ENCODE measurements at places on chromosomes 13 and 19.

- no peak for DNase-seq
Measured at GRCh38 chr13:32245555-32245954, 69.6 kb downstream of the ZAR1L start.

GRCh38 chr13:20058476-20058875, 99.9 kb downstream of the ZMYM2 start:
- DNase-seq, result no peak

GRCh38 chr13:39397226-39397895, 205.6 kb downstream of the LHFPL6 start:
- no peak for DNase-seq

GRCh38 chr19:33514885-33515551, 6.6 kb downstream of the PEPD start:
- DNase-seq, result no peak

DNA sequence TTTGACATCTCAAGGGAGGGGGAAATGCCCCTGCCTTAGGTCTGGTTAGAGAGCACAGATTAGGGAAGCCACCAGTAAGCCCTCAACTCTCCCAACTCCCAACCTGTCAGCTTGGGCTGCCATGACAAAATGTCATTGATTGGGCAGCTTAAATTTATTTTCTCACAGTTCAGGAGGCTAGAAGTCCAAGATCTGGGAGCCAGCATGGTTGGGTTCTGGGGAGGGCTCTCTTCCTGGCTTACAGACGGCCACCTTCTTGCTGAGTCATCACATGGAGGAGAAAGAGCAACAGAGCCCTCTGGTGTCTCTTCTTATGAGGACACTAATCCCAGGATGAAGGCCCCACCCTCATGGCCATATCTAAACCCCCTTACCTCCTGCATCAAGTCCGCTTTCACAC, 24.2 kb downstream of the C19orf12 start:
- no peak for DNase-seq

DNA sequence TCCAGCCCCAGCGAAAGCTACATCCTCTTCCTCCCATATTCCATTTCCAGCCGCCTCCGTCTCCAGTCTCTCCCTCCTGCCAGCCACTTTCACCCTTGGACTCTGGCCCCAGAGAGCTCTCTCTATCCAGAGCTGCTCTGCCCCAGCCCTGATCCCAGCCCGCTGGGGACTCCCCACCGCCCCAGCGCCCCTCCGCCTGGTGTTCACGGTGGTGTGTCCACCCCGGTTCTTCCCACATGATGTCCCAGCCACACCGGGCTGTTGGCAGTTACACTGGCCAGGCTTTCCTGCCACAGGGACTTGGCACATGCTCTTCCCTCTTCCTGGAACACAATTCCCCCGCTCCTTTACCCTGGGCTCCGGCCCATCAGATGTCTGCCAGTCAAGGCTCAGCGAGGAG, 11.3 kb upstream of the EMC10 start:
- DNase-seq, result no peak

- DNase-seq, result no peak
Measured at GRCh38 chr13:45828256-45828968, 23.1 kb downstream of the SIAH3 start.

DNA sequence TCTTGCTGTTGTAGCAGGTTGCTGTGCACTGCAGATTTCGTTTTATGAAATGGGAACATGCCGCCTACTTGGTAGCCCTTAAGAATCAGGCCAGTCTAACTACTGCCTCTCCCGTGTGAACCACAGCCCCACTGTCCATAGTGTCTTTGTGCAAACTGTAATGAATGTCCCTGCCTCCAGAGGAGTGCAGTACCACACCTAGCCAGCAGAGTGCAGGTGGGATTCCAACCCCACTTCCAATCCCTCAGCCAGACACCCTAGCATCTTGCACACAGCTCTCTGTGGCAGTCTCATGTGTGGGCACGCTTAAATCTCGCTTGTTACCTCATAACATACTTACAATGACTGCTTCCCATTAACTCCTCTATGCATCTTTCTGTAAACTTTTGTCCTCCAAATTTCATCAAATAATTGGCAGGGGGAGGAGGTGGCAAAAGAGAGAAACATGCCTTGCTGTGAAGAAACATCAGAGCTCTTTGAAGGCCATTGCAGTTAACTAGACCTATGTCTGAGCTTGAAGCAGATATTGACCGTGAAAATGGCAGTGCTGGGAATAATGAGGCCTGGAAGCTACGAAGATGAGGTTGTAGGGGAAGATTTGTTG, 47.2 kb downstream of the ZAR1L start:
- DNase-seq, result peak; percentile 57

- no peak for DNase-seq
Measured at GRCh38 chr13:113499936-113500335, 9.4 kb upstream of the DCUN1D2 start.

GRCh38 chr13:33109271-33109697, 93.1 kb downstream of the KL start:
- no peak for DNase-seq

GRCh38 chr13:101308247-101309013, 107.9 kb downstream of the NALCN start:
- DNase-seq, result no peak

DNA sequence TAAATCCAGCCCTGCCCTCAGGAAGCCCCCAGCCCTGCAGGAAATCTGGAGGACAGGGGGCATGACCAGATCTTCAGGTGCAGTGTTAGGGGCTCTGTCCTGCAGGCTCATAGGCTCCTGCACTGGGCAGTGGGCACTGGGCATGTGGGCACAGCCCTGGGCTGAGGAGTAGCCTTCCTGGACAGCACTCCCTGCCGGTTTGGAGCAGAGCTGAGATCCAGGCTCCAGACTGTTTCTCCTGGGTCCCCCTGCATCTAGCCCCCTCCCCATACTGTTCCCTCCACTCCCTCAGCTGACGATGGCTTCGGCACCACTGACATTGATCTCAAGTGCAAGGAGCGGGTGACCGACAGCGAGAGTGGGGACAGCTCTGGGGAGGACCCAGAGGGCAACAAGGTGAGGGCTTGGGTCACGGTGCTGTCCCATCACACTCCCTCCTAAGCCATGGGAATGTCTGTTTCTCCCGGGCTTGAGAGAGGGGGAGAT, 12.3 kb upstream of the PRR19 start:
- DNase-seq, result no peak

DNA sequence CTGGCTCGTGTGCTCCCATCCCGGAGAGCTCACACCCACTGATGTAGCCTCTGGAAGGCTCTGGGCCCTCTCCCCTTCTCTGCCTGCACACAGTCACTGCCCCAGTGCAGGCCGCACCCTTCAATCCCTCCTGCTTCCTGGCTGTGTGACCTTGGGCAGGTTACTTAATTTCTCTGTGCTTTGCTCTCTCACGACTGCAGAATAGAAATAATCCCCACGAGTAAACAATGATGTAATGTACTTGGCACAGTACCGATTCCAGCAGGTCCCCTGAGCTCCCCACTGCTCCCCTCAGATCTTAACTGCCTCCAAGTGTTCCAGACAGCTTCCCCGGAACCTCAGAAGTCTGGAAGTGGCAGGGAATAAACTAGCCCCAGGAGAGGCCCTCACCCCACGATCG, 16.1 kb downstream of the LIG1 start:
- DNase-seq, result no peak

DNA sequence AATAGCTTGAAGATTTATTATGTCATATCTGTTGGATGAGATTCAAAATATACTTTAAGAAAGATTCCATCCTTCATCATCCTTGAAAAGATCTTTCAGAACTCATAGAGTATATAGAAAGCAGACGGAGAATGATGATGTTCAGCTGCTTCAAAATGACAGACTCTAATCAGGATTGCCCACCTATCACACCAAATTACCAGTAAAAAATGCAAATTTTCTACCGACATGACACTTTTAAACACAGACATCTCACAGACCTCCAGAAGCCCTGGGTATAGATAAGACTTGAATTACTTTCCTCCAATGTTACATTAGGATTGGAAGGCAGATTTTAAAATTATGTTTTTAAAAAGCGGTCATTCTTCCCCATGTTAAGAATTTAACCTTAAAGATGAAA, 235.5 kb downstream of the GPC6 start:
- no peak for DNase-seq

GRCh38 chr19:8609279-8610040, 1.1 kb downstream of the ADAMTS10 start:
- peak; percentile 70 for DNase-seq

GRCh38 chr19:49057636-49058234, at the start of gene CGB7:
Gene CGB7, minus strand, starts transcription at chr19:49057749. Its CDS starts 2,374 bp downstream, at chr19:49055375.
- peak; percentile 70 for DNase-seq

DNA sequence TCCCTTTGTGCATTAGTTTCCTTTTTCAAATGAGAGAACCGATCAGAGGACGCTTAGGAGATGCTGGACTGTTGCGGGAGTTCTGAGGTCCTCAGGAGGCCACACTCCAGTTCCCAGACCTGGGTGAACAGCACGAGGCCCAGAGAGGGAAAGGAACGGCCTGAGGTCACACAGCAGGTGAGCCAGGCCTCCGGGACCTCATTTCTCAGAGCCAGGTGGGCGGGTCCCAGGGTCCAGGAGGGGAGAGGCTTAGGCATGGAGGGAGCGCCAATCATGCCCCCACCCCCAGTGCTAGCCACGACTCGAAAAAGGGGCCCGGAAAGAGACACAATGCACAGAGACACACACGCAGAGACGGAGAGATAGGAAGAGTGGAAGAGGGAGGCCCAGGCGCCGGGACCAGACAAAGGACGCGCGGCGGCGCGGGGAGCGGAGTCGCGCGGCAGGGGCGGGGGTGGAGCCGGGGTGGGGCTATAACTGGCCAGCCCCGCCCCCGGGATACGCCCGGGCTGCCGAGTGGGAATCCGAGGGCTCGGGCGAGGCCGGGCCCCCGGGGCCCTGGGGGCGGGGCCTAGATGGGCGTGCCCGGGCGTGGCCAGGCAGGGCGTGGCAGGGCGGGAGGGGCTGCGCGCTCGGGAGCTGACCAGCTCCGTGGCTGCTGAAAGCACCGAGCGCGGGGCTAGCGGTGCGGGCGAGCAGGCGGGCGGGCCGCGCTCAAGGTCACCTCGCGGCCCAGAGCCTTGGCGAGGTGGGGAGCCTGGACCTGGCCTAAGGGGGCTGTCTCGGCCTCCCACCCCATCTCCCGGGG, 1.6 kb downstream of the ELAVL3 start:
- DNase-seq, result no peak

DNA sequence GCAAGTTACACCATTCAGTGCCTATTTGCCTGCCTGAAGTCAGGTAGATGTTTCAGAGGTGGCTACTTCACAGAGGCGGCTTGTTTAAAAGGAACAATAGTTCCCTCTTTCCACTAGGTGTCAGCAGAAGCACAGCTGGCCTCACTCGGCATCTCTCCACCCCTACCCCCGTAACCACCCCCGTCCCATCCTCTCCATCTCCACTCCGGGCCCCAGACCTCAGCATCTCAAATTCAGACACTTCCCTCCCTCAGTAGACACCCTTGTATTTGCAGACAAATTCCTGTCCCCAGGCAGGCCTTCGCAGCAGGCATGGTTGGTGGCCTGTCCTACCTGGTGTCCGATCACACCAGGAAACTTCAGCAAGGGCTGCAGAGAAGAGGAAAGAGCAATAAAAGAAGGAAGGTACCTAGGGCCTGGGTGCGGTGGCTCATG, 9.1 kb upstream of the DPP9 start:
- no peak for DNase-seq

DNA sequence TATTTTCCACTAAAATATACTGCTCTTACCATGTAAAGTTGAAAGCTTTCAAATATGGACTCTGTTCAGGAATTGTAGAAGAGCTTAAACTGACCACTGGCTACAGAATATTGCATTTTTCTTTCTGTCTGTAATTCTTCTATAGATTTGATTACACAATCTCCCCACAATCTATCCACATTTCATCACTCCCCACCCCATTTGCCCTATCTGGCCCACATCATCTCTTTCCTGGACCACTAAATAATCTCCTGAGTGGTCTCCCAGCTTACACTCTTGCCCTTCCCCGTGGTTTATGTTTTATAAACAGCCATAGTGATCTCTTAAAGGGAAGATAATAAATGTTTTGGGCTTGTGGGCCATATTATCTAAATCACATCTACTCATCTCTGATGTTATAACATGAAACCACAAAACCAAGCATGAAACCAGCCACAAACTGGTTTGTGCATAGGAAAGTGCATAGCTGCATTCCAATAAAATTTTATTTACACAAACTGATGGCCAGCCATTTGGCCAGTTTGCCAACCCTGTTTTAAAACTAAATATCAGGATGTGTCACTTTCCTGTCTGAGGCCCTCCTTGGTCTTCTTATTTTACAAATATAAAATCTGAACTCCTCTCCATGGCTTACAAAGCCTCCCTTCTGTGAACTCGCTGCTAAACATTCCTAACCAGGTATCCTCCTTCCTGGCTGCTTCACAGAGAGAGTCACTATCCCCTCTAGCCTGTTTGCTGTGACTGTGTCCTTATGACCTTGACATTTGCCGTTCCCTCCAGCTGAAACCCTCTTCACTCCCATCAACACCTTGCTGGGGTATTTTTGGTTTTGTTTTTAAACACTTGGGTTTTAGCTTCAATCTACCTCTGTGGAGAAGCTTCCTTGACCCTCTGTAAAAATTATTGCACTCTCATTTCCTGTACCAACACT, 500.9 kb downstream of the GPC6 start:
- DNase-seq, result no peak

DNA sequence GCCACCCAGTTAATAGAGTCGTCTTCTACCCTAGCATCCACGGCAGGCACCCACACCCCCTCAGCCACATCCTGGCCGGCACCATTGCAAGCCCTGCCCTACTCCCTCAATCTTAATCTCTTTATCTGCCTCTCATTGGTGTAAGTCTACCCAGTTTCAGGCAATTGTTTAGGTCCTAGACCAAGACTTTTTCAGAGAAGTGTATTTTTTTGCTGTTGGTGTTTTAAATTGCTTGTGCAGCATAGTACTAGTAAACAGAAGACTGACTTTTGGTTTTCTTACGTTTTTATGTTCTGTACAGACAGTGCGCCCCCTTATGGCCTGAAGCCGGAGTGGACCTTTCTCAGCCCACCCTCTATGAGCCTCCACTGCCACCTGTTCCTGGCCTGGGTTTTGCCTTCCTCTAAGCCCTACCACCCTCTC, 2.3 kb upstream of the LCP1 start:
- DNase-seq, result no peak

DNA sequence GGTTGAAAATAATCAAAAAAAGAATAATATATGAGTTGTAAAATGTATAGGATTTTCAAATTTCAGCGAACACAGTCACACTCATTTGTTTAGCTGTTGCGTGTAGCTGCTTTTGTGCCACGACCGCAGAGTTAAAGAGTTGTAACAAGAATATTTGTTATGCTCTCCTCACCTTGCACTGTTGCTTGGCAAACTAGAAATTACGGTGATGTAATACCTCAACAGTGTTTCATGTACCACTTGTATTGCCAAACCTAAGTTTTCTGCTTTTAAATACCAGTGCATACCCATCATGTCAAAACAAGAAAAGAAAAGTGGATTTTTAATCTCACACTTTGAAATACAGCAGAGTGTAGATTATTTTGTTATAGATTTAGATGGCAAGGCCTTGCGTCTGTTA, 201.1 kb downstream of the NBEA start:
- no peak for DNase-seq

GRCh38 chr13:79481685-79482052, 714 bp downstream of the NDFIP2 start:
- DNase-seq, result no peak

DNA sequence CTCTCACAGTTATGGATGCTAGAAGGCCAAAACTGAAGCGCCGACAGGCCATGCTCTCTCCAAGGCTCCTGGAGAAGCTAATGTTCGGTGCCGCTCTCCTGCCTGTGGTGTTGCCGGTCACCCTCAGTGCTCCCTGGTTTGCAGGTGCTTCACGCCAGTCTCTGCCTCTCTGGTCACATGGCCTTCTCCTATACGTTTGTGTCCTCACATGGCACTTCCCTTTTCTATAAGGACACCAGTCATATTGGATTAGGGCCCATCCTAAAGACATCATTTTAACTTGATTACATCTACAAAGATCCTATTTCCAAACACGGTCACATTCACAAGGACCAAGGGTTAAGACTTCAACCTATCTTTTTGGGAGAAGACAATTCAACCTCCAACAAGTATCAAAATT, 671.3 kb upstream of the ARGLU1 start:
- DNase-seq, result no peak

Measured in left lobe of liver (tissue), 2 donors.